ENCODE measurements at places on chromosomes 1 and 21.

GRCh38 chr1:207672522-207673130, 27.7 kb downstream of the CR1L start:
- DNase-seq = peak; percentile 78

- no peak for DNase-seq
These were observed 8.9 kb downstream of the WNT2B start for GRCh38 chr1:112517646-112518045.

GRCh38 chr1:108557296-108557695, 2.6 kb upstream of the EEIG2 start:
- no peak for DNase-seq

DNA sequence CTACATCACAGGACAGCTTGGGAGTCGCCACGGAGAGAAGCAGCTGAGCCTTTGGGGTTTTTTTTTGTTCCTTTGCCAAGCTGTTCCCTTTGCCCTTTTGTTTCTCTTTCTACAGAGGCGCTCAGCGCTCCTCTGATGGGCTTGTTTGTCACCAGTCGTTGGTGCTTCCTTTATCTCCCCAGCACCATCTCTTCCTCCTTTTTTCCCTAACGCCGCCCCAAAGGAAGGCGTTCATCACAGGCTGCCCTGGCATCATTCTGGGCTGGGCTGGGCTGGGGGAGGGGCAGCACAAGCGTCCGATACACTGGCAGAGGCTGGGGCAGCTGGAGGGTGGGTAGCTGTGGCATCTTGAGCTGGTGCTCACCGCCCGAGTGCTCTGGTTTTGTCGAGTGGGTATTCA, 10.5 kb downstream of the IGSF21 start:
- DNase-seq = no peak

DNA sequence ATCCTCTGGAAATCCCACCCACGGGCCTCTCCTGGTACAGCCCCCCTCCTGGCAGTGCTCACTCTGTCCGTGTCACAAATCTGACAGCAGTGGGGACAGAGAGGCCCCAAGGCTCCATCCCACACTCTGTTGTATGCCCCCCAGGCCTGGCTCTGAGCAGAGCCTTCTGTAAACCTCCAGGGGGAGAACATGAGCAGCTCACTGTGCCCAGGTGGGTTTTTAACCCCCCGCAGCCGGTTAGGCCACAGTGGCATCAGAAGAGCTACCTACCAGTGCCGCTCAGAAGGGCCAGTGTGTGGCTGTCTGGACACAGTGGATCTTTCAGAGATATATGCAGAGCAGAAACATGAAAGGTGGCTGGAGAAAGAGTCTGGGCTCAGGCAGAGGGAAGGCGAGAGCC, 12.0 kb upstream of the GPR153 start:
- no peak for DNase-seq

DNA sequence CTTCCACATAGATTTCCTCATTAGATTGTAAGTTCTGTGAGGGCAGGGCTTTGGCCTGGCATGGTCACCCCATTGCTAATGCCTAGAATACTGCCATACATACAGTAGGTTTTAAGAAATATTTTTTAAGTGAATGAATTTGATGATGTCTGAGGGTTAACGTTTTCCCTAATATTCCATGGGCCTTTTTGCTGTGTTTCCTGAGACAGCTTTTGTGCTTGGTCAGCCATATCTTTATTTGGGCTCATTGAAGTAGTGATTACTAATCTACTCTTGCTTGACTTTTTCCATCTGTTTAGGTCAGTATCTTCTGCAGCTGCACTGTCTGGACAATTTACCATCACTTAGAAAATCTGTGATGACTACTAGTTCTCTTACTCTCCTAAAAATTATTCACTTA, 3.5 kb downstream of the CDC42 start:
- DNase-seq = no peak

GRCh38 chr1:101044259-101044658, 18.7 kb upstream of the DPH5 start:
- no peak for DNase-seq

- DNase-seq = no peak
These were observed 1.3 kb downstream of the PIK3R3 start for GRCh38 chr1:46131093-46131492.

GRCh38 chr1:57066980-57067610, 101.3 kb upstream of the C8B start:
- DNase-seq = no peak

DNA sequence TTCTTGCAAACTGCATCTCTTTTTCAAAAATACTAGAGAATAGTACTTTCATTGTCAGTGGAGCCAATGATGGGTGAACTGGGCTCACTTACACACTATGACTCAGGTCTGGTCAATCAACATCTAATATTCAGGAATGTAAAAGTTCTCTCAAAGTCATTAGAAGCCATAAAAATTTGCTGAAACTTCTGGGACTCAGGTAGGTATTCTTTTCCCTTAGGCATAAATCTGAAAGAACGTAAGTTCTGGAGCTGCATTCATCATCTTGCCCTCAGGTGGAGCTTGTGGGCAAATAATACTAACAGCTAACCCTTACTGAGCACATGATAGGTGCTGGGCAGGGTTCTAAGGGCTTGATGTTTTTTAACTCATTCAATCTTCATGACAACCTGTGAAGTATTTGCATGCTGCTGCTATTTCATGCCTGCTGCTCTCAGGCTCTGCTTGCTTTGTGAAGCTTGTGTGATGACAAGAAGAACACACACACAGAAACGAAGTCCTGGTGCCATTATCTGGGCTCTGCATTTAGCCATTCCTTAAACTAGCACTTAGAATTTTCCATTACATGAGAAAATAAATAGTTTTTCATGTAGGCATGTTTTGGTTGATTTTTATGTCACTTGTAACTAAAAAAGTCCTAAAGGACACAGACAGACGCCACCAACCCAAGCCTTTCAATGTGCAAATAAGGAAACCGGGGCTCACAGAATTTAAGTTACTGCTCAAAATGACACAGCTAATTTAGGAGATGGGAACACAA, 394.2 kb upstream of the LYPLAL1 start:
- DNase-seq = peak; percentile 40

GRCh38 chr1:18440385-18441226, 40.1 kb upstream of the KLHDC7A start:
- DNase-seq = no peak

DNA sequence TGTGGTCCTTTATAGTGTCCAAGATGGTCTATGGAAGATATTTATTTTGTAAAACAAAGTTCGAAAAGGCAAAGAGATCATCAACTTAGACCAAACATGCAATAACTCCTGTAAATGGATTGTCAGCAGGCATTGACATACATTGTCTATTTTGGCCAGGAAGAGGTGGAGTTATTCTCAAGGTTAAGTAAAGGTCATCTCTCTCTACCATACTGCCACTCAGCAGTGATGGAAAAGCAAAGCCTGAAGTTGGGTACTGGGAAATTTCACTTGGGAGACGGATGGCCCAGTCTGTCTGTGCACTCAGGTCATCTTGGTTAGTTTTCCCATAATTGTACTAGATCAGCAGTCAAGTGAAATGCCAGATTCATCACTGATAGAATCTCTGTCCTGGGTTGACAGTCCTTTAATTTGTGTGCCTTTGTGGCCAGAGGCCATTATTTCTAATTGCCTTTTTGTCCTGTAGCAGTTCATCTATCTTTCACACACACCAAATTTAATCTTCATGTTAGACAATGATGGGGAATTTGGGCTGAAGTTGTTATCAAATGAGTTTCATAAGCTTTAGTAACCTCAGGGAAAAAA, 17.5 kb downstream of the PIGP start:
- no peak for DNase-seq

GRCh38 chr1:116392717-116393404, 19.8 kb downstream of the ATP1A1 start:
- DNase-seq = no peak

- peak; percentile 73 for DNase-seq
These were observed 133.1 kb downstream of the AKT3 start for GRCh38 chr1:243716906-243717305.

DNA sequence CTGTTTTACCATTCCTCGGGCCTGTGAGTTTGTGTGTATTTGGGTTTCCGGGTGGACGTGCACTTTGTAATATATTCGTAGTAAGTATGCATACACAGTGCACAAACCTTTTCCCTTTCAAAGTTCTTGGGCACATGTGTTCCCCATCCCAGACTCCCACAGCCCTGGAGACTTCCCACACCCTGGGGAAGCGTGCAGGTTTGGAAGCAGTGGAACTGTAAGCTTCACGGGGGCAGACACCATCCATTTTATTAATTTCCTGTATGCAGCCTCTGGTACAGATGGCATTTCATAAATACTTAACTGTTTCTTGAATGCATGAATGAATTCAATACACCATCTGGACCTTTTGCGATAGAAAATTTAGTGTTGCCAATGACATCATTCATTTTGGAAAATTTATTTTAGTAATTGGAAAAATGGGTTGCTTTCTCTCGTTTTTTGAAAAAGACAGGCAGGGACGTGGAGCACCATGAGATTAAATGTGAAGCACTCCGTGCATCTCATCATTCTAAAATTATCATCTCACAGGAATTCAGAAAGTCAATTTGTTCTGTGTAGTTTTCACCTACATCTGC, 10.8 kb downstream of the ETS2 start:
- DNase-seq = no peak

- DNase-seq = no peak
These were observed 12.9 kb upstream of the EPHA2 start for GRCh38 chr1:16168622-16169360.

GRCh38 chr1:43936431-43937151, 3.0 kb downstream of the ARTN start:
- DNase-seq = no peak

GRCh38 chr1:119795261-119796200, 15.7 kb downstream of the REG4 start:
- DNase-seq = no peak

- DNase-seq = no peak
These were observed 3.8 kb upstream of the SLAMF9 start for GRCh38 chr1:159957824-159958268.

DNA sequence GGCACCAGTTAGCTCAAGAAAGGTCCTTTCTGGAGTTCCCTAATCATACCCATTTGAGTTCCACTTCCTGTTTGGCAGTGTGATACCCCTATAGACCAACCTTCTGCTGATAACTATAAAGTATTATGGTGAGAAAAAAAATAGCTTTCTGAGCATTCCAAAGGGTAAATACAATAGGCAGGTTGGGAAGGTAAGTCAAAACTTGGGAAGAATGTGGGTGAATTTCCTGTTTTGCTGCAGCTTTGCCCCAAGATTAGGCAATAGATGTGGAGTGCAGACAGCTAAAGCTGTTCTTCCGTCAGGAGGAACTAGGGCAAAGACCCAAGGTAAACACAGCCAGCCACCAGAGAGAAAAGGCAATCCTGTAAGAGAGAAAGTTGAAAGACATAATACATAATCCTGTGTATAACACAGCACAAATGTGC, 49.9 kb upstream of the GUCA2A start:
- DNase-seq = peak; percentile 47

- DNase-seq = no peak
These were observed 54.4 kb downstream of the TIAM1 start for GRCh38 chr21:31289702-31290101.

GRCh38 chr1:210342986-210343780, 14.5 kb downstream of the HHAT start:
- DNase-seq = no peak

DNA sequence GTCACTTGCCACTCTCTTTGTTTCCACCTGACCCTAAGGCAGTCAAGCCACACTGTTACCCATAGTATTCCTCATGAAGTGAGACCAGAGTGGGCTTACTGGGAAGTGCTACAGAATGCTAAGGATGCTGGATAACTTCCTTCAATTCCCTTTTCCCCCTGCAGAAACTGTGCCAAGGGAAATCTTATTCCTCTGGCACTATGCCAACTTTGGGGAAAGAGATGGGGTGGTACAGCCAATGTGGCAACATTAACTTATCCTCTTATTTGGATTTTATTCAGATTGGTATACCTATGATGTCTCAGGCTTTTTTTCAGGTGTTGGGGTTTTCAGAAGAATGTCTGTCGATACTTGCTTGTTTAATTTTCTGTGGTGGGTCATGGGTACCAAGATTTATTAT, 599.4 kb upstream of the PBX1 start:
- DNase-seq = no peak

DNA sequence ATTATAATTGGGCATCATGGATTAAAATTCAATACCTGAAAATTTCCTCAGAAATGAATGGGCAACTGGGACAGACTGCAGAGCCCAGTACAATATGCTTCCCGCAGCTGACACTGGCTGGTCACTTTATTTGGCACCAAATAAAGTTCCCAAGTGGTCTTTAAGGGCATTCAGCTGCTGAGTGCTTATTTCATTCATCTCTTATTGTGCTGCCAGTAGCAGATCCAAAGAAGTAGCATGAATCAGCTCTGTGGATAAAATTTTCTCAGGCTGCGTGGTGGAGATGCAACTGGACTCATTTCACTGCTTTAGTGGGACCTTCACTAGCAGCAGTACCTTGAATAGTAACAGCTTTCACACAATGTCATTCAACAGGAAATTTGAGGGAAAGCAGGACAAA, 226.3 kb upstream of the ADGRL2 start:
- no peak for DNase-seq

DNA sequence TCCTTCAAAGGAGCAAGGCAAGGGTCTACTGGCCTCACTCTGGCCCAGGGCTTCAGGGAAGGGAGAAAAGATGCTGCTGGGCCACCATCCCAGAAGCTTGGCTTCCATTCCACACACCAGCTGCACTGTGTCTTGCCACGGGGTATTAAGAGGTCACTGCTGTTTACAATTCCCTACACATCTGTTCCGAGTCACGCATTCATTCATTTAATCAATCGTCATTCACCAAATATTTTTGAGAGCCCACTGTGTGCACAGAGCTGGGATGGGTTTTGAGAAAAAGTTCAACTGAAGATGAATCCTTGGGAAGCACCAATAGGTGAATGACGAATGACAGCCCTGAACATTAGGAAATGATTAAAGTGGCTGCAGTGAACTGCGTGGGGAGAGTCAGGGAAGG, 101.7 kb downstream of the NAV1 start:
- peak; percentile 67 for DNase-seq

DNA sequence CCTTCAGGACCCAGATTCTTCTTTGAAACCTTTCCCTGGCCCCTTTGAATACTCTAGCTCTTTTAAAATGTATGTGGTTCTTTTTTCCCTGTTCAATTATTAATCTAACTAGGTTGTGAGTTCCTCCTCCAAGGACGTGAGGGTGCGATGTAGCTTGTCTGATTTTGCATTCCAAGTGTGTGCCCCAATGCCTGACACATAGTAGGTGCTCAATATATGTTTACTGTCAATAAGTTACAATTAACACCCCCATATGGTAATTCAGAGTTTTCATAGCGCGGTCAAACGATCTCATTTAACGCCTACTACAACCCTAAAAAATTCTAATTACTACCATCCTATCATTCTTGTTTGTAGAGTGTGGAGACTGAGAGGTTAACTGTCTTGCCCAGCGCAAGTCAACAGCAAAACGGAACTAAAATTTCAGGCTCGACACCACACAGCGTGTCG, 482 bp upstream of the MTR start:
- no peak for DNase-seq

GRCh38 chr1:173865468-173866164, 2.2 kb downstream of the GAS5 start:
- DNase-seq = no peak

GRCh38 chr1:36755303-36756230, 272.9 kb upstream of the CSF3R start:
- no peak for DNase-seq
